Skeletal muscle cell (primary cell): ENCODE measurements at places on chromosomes 2 and 18.

DNA sequence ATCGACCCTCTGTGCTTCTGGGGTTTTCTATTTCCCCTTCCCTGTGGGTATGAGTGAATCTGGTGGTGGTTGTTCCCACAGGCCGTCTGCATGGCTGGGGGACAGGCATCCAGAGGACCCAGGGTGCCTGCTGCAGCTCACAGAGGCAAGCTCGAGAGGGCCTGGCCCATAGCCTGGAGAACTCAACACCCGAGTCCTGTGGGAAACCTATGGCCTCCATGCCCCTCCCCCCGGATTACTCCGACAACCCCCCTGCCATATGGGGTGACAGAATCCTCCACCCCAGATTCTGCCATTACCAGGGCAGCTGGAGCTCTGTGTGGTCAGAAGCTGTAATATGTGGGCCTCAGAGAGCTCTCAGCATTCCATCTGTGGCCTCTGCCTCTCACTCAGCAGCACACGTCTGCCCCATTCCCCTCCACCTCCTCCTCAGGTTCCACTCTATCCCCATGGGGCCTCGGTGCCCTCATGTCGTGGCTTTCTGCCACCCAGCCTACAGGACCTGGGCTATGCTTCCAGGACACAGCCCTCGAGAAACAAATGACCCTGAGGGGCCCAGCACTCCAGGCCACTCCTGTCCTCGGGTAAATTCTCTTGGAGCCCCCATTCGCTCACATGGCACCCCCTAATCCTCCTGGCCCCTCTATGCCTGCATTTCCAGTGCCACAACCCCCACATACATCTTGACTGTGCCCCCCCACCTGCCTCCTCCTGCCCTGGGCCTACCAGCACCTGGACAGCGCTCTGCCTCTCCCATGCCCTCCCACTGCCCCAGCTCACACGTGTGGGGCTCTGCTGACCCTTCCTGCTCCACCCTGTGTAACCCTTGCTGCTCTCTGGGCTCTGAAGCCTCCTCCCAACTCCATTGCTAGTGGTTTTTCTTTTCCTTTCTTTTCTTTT, 3.6 kb downstream of the MZT2A start:
- DNase-seq: no peak

DNA sequence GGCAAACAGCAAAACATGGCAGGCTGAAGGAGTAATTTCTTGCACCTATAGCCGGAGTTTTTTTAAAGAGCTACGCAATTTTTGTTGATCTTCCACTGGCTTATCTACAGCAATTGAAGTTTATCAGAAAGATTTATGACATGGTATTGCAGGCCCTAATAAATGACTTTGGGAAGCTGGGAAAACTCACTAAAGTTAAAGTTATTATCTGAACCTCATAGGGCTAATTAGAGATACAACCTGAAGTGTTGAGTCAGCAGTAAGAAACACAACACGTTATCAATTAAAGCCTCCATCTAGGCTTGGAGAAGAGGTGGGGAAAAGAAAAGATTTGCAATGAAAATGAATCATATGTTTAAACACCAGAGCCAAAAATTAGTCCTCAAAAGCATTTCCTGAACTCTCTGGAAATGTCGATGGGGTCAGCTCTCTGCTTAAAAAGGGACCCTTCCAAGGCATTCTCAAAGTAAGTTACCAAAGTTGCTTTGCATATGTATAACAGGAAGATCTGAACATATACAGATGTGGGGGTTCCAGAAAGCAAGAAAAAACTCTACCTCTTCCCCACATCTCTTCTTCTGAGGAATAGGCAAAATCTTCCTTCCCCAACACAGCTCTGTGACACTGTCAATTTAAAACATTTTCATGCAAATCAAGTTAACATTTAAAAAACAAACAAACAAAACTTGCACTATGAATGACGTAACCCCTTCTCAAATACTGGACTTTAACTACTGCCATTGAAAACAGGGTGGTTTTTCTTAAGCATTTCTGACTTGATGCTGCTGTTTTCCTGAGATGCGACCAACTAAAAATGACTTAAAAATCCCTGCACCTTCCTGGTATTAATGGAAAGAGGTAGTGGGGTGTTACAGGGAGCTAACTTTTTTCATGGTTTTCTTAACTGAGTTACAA, 915.6 kb downstream of the NRXN1 start:
- no peak for DNase-seq

DNA sequence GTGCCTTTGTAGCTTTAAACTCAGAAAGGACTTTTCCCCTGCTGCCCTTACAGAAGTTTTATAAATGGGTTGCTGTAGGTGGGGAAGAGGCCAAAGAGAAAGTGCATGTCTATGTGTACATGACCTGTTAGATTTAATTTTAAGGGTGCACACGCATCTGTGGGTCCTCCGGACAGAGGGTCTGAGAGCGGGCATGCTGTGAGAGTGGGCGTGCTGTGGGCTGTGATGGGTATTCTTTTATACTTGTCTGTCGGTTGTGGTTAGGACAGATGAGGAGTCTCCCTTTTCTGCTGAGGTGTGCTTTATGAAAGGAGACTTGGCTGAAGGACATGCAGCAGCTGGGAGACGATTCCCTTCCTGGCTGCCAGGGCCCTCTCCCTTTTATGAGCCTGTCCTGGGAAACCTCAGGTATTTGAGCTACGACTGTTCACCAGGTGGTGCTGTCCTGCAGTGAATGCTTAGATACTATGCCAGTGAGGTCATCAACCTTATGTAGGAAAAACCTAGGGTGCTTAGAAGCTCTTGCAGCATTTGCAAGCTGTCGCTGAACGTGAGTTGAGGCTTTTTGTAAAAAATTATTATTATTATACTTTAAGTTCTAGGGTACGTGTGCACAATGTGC, 67.5 kb downstream of the TANC1 start:
- DNase-seq: peak; percentile 35

DNA sequence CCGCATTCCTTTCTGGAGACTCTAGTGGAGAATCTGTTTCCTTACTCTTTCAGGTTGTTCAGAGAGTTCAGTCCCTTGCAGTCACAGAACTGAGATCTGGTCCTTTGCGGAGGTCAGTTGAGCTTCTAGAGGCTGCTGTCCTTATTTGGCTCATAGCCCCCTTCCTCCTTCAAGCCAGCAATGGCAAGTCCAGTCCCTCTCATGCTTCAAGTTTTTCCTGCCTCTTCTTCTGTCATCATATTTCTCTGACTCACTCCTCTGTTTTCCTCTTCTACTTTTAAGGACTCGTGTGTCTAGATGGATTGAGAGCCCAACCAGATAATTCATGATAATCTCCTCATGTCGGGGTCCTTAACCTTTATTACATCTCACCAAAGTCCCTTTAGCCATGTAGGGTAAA, 173.5 kb upstream of the FOSL2 start:
- DNase-seq: no peak

- no peak for DNase-seq
Observed at GRCh38 chr2:219551441-219552381, 7.9 kb downstream of the TMEM198 start.

DNA sequence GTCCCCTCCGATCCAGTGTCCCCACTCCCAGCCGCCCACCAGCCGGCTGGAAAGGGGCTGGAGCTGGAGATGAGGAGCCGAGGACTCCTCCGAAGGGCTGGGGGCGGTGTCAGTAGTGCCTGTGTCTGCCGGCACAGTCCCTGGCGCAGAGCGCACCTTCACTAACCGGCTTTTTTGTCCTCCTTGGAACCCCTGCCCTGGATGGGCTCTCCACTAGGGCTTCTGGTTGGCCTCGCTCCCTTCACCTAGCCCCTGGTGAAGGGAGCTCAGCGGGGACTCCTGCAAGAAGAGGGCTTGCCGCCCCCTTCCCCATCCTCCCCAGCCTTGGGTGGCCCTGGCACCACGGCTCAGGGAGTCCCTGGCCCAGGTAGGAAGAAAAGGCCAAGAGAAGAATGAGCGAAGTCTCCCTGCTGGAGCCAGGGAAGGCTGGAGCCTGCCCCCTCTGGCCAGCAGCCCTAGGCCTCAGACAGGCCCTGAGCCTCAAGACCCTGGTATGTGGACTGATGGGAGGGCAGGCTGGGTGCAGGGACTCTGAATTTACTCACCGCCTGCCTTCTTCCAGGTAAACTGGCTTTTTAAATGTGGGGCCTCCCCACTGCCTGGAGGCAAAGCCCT, 570 bp upstream of the ECEL1 start:
- DNase-seq: no peak

DNA sequence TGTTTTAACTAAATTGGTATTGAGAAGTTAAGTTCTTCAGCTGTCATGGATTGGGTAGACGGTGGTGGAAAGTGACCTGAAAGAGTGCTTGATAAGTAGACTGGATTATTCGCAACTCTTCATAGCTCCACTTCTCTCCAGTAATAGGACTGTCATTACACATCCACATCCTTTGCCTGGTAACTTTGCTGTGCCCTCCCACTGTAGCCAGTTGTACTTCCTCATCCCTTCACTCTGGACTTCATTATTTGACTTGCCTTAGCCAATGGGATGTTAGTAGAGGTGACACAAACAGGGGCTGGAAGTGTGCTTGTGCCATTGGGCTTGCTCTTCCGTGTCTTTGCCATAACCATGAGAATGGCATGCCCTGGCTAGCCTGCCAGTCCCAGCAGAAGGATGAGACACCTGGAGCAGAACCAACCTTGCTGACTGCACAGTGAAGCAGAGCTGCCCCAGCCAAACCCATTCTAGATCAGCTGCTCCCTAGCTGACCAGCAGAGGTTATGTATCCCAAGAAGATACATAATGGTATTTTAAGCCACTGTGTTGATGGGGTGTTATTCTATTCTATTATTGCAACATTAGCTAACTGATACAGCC, 16.9 kb downstream of the QPCT start:
- DNase-seq: no peak

- no peak for DNase-seq
Observed at GRCh38 chr18:78580835-78581339, 398.7 kb upstream of the SALL3 start.

GRCh38 chr2:142681952-142682351, 195.5 kb upstream of the KYNU start:
- no peak for DNase-seq

GRCh38 chr2:66901344-66901743, 466.4 kb downstream of the MEIS1 start:
- DNase-seq: no peak

GRCh38 chr2:241695651-241696050, 6.2 kb upstream of the ING5 start:
- DNase-seq: no peak

DNA sequence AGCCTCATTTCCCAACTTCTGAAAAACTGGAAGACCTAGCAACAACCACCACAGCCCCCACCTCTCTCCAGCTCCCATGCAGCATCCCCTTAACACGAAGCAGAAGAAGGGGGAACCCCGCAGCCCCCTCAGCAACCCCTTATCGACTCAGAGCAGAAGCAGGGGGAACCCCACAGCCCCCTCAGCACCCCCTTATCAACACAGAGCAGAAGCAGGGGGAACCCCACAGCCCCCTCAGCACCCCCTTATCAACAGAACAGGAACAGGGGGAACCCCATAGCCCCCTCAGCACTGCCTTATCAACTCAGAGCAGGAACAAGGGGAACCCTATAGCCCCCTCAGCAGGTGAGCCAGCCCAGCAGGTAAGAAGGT, 6.7 kb downstream of the SLC66A2 start:
- DNase-seq: no peak

DNA sequence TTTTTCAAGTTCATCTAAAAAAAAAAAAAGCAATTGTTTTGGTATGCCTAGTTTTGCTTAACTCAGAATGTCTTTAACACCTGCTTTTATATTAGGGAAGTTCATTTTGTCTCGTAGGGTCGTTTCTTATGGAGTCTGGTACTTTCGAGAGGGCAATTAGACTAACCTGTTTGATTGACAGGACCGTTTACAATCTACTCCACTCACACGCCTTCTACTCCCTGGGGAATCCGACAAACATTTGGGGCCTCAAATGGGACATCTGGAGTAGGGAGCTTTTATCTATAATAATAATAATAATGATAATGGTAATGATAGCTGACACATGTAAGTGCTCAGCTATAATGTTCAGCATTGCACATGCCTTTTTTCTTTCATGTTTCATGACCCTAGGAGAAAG, 261.6 kb upstream of the RASGRP3 start:
- DNase-seq: no peak

DNA sequence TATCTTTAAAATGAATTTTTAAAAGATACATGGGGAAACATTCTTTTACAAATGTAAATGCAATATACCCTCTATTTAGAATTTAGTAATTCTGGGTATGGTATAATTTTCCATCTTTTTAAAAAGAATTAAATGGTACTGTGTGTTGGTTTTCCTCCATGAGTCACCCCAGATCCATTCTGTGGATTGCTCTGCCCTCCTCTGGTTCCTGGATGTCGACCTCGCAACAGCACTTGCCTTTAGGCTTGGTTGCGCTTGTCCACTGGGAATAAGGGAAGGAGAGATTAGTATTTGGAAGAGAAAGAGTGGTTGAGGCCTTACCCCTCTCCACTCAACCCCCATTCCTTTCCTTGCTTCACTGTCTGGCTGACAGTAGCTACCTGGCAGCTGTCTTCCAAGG, 90.4 kb downstream of the FTCDNL1 start:
- DNase-seq: no peak

GRCh38 chr2:230589497-230590015, 123.1 kb upstream of the CAB39 start:
- DNase-seq: no peak

DNA sequence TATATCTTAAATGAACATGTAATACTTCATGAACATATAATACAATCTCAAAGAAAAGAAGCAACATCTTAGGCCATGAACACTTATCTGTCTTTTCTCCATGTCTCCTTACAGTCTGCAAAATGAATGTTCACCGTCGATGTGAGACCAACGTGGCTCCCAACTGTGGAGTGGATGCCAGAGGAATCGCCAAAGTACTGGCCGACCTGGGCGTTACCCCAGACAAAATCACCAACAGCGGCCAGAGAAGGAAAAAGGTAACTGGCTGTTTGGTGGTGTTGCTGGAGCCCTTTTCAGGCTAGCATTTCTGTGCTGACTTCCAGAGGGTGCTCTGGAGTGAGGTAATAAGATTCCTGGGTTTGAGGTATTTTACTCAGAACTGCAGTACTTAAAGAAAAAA, 295.9 kb upstream of the EPAS1 start:
- no peak for DNase-seq

DNA sequence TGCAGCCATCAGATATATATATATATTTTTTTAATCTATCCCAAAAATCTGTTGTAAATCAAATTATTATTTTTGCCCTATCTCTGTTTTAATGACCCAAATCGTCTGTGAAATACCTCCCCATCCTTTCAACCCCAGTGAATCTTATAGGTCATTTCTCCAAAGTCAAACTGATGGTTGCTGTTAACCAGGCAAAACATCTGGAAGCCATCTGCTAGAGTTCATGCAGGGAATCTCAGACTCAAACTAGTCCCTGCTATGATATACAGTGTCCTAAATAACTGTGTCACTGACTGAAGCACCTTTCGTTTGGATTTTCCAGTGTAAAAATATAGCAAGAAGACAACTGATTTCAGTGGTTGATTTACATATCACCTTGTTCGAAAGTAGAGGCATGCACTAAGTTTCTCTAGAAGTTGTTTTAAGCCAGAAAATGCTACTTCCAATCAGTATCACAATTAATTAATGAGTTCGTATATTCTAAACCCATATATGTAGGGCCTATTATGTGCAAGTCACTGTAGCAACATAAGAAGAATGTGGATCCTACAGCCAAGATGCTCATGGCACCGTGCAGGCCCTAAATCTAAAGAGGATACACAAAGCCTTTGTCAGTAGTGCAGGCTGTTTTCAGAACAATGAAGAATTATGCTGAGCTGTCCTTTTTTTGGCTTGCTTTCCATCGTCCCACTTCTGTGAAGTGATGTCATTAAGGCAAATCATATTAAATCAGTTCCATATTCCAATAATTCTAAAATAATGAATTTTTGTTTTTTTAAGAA, 566.0 kb downstream of the STK39 start:
- no peak for DNase-seq

- no peak for DNase-seq
Observed at GRCh38 chr18:67935638-67936037, 419.1 kb upstream of the DSEL start.

GRCh38 chr18:59689756-59690155, 7.5 kb downstream of the CCBE1 start:
- DNase-seq: no peak
